ENCODE measurements at places on chromosomes 5 and 9.

- no peak for DNase-seq
Observed at GRCh38 chr9:117747386-117747970, 43.3 kb downstream of the TLR4 start.

- no peak for DNase-seq
Observed at GRCh38 chr5:97846643-97847042, 663.6 kb upstream of the RIOK2 start.

DNA sequence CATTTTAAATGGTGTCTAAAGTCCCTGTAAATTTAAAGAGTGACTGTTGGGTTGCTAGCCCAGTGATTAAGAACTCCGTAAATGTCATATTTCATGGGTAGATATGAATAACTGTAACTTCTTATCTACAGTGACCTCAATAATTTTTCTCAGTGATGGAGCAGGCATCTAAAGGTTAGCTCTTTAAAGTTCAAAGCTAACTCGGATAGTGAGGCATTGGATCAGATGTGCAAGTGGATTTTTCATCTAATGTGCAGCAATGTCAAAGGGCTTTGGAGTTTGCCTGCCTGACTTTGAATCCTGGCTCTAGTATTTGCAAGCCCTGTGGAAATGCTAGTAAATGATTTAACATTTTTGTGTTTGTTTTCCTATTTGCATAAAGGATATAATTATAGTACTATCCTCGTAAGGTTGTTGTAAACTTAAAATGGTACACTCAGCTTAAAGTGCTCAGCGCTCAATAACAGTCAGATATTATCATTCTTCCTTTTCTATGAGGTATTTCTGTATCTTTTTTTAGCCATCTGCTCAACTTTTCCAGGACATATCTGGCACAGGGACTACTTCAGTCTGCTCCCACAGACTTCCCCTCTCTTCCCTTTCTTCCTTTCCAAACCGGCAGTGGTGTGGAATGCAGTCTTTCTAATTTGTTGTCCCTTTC, 163.7 kb upstream of the ELL2 start:
- DNase-seq, result no peak

DNA sequence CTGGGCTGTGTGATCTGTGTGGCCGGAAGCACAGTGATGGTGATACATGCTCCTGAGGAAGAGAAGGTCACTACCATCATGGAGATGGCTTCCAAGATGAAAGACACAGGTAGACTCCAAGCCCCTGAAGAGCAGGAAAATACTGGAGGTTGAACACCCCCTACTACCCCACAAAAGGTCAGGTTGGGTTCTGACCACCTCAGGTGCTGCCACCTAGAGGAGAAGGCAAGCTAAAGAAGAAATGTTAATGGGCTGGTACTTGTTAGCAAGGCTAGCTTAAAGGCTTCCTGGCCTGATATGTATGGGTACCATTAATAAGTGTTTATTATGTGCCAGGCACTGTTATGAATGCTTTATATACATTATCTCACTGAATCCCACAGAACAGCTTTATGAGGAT, 11.7 kb downstream of the NIPAL4 start:
- DNase-seq, result no peak

GRCh38 chr9:21549251-21549765, 67.2 kb upstream of the IFNE start:
- peak; percentile 96 for DNase-seq

GRCh38 chr9:128556926-128557634, 4.7 kb downstream of the SPTAN1 start:
- no peak for DNase-seq

Measured in pulmonary artery endothelial cell (primary cell).